ENCODE measurements at places on chromosomes 12 and 14.

- no peak for DNase-seq
Measured at GRCh38 chr12:6560501-6561205, 4.8 kb upstream of the IFFO1 start.

GRCh38 chr14:90272523-90272922, 16.2 kb downstream of the PSMC1 start:
- no peak for DNase-seq

- no peak for DNase-seq
Measured at GRCh38 chr12:123062681-123063486, 82.4 kb downstream of the ARL6IP4 start.

DNA sequence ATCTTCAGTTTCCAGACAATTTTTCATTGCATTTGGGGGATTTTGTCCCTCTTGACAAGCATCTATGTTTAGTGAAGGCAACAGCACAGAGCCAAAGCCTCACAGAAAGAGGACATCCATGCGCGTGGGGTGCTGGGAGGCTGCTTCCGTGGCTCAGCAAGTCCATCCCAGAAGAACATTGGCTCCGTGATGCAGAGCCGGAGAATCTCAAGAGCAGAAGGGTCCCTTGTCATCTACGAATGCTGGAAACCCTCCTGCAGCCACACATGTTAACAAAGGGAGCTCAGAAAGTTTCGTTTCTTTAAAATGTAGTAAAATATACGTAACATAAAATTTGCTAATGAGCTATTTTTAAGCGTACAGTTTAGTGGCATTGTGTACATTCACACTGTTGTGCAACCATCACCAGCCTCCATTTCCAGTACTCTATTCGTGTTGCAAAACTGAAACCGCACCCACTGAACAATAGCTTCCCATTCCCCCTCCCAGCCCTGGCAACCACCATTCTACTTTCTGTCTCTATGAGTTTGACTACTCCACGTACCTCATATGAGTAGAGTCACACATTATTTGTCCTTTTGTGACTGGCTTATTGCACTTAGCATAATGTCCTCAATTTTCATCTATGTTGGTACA, 185.9 kb downstream of the TTC7B start:
- DNase-seq: no peak

DNA sequence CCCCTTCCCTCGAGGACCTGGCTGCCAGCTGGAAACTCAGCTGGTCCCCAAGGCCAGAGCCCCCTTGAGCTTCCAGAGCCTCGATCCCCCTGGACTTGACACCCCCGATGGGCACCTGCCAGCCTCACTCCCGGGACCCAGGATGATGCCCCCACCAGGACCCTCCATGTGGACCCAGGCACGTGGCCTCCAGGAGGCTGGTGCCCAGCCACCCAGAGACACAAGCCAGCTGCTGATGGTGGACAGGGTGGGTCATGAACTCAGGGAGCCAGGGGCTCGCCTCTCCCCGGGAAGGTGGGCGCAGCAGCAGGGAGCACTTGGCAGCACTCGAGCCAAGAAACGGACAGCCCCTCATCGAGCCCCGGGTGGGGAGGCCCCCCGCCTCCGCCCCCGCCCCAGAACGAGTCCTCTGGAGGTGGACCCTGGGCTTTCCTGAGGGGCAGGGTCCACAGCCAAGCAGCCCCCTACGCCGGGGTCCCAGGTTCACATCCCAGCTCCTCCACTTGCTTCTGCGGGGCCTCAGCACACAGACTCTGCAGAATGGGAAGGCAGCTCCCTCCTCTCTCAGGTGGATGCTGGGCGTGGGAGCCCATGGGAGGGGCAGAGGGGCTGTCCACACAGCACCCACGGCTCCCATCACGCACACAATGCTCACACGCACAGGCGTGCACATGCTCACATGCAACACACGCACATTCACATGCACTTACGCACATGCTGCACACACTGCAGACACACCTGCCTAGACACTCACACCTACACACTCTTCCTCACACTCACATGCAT, 12.1 kb downstream of the C14orf180 start:
- no peak for DNase-seq

All from NCI-H2081 (cell line).